Lung (tissue), 17 donors: ENCODE measurements at places on chromosomes 12 and 14. TPM values are rescaled to one million over a fixed set of nuclear protein-coding genes. Genes with fewer than 3 reads are reported as not detected.

The GPRC5D gene
- total RNA-seq: not detected

DNA sequence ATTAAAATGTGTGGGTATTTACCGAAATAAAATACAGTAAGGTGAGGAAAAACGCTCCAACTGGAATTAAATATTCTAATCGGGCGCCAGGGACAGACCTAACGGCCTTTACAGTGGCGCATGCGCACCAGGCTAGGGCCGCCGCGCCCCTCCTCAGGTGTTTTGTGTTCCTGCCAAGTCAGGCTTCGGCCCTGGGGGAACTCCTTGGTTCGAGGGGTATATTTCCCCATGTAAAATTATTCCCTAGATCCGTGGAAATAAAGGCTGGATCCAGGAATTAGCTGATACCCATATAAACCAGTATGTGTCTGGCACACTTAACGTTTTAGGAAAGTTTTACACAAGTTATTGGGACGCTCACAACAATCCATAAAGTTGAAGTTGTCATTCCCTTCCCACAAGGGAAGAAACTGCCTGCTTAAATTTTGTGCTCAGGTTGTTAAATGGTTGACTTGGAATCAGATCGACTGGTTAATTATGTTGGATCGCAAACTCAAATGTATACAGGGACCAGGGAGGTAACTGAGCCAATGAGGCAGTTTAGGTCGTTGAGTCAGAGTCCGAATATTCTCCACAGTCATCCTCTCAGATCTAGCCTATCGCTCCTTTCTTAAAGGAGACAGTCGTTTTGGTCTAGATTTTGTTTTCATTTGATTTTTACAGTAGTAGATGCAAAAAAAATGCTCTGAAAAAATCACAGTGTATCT lies 621 bp upstream of the ANAPC7 start:
- DNase-seq: peak; percentile 76

- DNase-seq: no peak
Measured at GRCh38 chr14:53884601-53885000, 72.0 kb downstream of the BMP4 start.

DNA sequence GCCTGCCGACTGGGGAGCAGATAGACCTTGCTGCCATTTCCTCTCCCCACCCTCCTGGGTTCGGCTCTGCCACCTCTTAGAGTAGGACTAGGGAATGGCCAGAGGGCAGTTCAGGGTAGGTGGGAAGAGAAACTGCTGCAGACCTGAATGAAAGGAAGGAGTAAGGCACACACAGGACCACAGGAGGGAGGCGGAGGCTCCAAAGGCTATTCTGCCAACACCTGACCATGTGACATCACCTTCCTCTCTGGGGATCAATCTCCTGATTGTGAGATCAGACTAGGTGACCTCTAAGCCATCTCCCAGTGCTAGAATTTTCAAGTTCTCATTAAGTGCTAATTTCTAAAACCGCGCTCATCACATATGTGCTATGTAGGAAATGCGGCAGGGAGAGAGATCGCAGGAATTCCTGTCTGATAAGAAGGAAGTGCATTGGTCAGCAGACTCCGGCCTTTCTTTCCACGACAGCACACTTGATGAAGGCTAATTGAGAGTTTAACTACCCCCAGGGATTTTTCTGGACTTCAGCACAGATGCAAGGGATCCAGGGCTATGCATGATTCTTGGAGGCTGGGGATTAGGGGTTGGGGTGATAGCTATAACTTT lies 11.5 kb upstream of the TSPAN11 start:
- DNase-seq: no peak

The IAPP gene
- not detected for total RNA-seq

DNA sequence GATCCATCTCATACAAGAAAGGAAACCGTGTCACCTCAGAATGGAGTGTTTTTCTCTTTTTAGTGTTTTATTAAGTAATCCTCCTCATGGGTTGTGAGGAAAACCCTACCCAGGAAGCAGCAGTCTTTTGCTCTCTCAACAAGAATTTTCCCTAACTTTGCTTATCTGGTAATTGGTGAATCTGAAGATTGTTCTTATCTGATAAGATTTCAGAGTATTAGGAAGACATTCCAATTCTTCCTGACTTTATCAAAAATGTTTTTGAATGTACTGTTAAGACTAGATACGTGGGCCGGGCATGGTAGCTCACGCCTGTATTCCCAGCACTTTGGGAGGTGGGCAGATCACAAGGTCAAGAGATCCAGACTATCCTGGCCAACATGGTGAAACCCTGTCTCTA lies 86.0 kb downstream of the PHLDA1 start:
- no peak for DNase-seq

DNA sequence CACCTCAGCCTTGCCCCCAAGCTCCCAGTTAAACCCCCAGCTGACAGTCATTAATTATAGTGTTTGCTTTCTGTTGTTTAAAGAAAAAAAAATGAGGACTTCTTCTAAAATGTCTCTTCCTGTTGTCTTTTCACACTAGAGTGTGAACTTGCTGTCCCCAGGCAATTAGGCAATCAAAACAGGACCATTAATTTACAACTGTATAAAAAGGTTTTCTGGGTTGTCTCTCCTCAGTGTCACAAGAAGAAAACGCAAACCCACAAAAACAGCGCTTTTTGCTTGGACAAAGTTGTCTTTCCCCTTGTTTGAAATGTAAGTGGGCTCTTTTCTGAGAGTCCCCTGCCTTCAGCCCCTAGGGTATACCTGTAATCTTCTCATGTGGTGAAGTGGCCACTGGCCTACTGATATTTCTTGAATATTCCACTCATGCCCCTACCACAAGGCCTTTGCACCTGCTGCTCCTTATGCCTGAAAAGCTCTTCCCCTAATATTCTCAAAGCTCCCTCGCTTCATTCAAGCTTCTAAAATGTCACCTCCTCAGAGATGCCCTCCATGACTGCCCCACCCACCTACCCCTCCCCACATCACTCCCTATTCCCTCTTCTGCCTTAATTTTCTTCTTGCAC lies 158.9 kb upstream of the PWP1 start:
- DNase-seq: no peak

The KIF26A gene
- total RNA-seq: 6.5 TPM

DNA sequence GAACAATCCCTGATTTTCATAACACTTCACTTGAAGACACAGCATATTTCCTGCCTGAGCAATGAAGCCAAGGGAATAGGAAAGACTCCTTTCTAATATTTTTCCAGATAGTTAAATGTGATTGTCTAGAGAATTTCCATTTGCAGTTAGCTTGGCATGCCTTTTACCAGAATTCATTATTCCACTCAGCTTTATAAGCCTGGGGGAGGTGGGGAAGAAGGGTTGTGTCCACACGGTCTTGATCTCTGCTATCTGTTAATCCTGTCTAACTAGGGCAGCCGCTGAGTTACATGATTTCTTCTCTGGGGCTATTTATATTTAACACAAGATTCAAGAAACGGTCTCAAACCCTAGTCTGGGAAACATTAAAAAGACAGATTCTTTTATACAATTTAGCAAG lies 146.6 kb upstream of the FSCB start:
- peak; percentile 61 for DNase-seq

The ADAM21 gene
- 0.09 TPM for total RNA-seq

DNA sequence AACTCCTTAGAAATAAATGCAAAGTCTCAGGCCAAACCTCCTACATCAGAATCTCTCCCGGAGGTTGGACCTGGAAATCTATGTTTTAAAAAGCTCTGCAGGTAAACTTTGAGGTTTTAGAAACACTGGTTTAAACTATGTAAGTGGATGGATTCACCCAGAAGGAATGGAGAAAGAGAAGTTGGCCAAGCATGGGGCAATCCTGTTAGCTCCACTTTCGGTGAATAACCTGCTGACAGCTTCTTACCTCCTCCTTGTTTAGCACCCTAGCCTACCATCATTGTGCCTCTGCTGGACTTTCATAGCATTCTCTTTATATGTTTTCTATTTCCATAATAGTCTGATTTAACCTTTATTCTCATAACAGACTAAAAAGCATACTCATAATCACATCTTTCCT lies 3.0 kb upstream of the ARHGDIB start:
- no peak for DNase-seq

DNA sequence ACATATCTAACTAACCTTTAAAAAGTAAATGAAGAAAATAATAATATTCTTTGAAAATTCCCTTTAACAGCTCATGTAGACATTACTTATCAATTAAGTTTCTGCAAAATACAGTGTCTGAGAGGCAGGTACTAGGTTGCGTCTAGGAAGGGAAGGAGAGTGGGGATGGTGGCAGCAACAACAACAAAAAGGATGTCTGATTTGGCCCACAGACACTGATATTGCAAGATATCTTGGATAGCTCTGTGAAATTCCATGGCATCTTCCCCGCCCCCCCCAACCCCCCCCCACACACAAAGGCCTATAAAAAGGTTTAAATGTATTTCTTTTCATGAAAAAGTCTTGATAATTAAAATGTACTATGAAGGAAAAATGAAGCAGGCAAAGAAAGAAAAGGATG lies 41.6 kb upstream of the AP4S1 start:
- DNase-seq: no peak

The KCNH3 gene
- 1.6 TPM for total RNA-seq

DNA sequence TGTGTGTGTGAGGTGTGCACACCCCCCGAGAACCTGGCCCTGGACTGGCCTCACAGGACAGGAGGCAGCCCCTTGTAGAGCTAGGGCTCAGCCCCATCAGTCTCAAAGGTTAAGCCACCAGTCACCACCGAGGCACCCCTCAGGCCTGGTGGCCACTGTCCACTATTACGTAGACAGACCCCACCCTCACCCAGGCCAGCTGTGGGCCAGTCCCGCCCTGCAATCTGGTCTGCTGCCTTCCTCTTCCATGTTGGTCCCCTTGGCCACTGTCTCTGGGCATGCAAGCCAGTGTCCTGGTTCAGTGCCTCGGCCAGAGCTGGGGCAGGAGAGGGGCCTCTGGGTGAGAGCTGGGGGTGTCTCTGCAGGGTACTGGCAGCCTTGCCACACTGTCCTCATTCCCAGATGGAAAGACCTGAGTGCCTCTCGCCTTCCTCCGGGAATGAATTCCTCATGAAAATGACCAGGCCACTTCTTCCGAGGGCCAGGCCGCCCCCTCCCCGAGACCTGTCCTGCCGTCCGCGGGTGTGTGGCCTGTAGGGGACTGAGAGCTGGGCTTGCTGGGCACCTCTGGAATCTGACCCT lies 897 bp upstream of the TEX22 start:
- DNase-seq: no peak

- no peak for DNase-seq
Measured at GRCh38 chr14:77004711-77005460, 23.6 kb downstream of the IRF2BPL start.

The RFX4 gene
- total RNA-seq: not detected

DNA sequence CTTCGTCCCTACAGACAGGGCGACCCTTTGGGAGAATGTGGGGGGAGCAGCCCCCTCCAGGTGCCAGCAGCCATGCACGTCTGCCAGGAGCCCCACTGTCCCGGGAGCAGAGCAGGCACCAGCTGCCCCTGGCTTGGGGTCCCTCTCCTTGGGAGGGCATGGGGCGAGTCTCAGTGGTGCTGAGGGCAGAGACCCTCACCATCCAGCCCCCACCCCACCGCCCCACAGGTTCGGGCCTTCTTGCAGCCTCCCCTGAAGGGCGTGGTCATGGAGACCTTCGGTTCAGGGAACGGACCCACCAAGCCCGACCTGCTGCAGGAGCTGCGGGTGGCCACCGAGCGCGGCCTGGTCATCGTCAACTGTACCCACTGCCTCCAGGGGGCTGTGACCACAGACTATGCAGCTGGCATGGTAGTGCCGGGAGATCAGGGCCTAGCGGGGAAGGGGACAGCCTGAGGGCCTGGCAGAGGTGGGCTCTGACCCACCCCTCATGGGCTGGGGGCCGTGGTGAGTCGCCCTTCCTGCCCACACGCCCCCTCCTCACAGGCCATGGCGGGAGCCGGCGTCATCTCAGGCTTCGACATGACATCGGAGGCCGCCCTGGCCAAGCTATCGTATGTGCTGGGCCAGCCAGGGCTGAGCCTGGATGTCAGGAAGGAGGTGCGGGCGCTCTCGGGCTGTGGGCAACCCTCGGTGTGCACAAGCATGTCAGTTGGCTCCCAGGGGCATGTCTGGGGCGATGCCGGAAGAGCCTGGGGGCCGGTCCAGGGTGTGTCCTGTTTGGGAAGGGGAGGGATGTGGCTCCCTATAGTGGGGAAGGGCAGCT lies 18.8 kb downstream of the ASPG start:
- no peak for DNase-seq

DNA sequence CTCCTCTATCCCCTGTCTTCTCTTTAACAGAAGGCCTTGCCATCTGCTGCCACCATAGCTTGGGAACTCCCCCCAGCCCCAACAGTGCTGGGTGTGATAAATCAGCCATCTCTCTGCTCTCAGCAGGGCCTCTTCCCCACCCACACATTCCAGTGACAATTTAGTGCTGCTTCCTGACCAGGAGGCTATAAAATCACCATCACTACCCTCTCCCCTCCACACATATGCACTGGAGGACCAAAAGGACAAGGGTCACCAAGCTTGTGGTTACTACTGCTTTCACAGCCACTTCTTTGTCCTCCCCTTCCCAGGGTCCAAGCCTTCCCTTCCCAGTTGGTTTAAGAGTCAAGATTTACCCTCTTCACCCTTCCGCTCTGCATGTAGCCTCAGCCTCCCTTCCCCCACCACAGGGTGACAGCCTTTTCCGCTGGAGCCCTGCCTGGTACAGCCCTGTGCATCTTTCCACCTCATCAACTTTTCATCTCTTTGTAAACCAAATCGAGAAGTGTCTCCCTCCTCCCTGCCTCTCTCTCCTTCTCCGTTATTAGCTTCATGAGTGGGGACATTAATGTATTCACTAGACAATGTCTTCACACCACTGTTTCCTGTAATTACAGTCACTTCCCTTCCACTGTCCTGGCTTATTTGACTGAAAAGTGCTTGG lies 9.4 kb downstream of the PSMB5 start:
- peak; percentile 31 for DNase-seq

The NUAK1 gene
- total RNA-seq: 13.0 TPM

GRCh38 chr14:72758420-72758819 lies 135.5 kb downstream of the DPF3 start:
- no peak for DNase-seq

DNA sequence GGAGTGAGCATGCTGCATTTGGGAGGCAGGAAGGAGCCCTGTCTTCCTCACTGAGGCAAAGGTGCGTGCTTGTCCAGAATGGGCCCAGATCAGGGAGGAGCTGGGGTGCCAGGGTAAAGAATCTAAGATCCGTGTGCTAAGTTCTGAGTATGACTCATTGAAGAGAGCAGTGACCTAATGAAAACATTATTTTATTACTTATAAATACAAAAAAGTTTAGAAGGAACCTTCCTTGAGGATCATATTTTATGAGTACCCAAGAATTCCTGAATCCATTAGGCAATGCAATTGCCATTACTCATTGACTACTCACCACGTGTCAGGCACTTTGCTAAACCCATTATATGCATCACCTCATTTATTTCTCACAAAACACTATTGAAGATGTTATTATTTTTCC lies 264.7 kb downstream of the EGLN3 start:
- no peak for DNase-seq

The DHRS4L2 gene
- 17.0 TPM for total RNA-seq

DNA sequence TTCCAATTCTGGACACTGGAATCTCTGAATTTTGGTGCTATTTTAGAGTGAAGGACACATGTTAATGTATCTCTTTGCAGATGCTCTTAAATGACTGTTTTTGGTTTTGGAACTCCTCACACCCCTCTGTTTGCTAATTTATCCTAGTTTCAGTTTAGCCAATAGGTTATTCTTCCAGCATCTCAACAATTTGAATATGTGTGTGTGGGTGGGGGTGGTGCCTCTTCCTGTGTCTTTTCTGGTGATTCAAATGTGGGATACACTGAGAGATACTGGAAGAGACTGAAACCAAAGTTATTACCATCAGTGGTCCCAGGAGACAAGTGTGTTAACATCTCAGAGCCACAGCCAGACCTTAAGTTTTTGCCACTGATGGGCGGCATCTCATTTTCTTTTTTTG lies 1317.4 kb upstream of the TMEM132C start:
- no peak for DNase-seq

The PLEKHD1 gene
- total RNA-seq: 0.83 TPM
